ENCODE measurements at places on chromosomes 12 and 14. TPM values are rescaled to one million over a fixed set of nuclear protein-coding genes. Genes with fewer than 3 reads are reported as not detected.
A peak's percentile ranks its signal among the peaks of the same experiment; 100 is the strongest.

Gene NUMB
- total RNA-seq: 35.4 TPM

Gene NANOG
- not detected for total RNA-seq

Gene OAS2
- 5.6 TPM for total RNA-seq

Gene PRB2
- not detected for total RNA-seq

Gene KRT77
- not detected for total RNA-seq

Gene CLEC9A
- total RNA-seq: not detected

Gene MYO1H
- total RNA-seq: not detected

Gene RNF212B
- total RNA-seq: not detected

Gene TSHR
- not detected for total RNA-seq

Gene COQ5
- total RNA-seq: 29.8 TPM

Gene RNASE3
- total RNA-seq: not detected

Gene HOXC11
- total RNA-seq: 2.9 TPM

Gene TMEM52B
- total RNA-seq: 3.5 TPM

Gene TESPA1
- not detected for total RNA-seq

- no peak for DNase-seq
These were observed 13.1 kb upstream of the NID2 start for GRCh38 chr14:52081964-52082363.

DNA sequence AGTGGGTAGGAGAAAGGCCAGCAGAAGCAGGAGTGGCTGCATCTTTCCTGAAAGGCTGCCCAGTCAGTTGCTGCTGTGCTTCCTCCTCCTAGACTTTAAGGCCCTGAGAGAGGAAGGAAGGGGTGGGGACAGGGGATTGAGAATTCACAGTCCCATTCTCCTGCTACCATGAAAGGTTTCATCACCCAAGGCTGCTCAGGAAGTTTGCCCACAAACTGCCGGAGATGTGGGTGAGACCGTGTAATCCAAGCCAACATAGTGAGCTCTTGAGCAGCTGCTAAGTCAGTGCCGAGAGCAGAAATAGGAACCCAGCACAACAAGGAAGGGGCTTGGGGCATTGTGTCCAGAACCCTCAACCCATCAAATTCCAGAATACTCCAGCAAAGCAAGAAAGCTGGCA, at the start of gene CTSG:
Gene CTSG, minus strand, starts transcription at position 69 of the 400 bp plus-strand sequence. Its CDS starts 27 bp downstream, at position 42.
- DNase-seq: no peak

DNA sequence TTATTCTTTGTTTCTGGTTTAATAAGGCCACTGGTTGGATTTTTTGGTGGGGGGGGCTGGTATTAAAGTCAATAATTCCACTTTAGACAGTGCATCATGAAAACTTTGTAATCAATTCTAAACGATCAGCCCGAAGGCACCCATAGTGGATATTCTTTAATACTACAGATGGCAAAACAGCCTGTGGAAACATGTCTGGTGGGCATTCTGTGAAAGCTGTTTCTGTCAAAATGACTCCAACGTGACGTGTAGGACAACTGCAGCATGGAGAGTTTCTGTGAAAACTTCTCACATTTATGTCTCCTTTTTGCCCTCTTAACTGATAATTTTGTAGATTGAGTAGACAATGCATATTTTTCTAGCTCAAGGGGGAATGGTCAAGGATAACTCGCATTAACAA, 185.8 kb upstream of the FLRT2 start:
- no peak for DNase-seq

DNA sequence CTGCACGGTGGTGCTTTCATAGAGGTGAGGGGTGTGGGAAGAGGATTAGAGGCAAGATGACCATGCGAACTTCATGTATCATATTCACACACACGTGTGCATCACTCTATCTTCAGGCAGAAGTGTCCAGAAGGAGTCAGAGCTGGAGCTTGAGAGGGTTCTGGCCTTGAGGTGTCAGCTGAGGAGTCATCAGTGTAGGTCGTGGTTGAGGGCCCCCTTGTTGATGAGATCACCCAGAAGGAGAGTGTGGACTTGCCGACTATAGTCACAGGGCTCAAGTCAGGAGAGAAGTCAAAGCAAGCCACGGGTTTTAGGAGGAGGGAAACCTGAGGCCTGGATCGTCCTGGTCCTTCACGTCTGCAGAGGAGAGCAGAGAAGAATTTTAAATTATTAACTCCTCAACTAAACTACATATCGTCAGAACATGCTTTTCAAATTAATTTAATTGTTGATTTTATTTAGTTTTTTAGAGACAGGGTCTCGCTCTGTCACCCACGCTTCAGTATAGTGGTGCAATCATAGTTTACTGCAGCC, 25.4 kb downstream of the EML1 start:
- DNase-seq: no peak

- peak; percentile 58 for DNase-seq
These were observed 34.5 kb upstream of the VRK1 start for GRCh38 chr14:96762650-96763049.

DNA sequence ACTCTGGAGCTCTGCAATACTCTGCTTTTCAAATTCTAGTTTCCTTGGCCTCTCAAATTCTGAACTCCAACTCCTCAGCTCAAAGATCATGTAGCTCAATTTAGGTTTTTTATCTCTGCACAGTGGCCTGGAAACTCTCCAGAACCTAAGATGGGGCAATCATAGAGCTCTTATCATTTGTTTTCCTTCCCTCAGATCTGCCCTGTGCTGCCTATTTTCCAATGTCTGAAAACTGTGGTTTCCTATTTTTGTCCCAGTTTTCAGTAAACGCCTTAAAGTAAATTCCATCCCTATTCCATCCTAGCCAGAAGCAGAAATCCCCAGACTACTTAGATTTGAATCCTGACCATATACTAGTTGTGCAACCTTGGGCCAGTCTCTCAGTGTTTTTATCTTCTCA, 73.2 kb downstream of the CEP83 start:
- DNase-seq: peak; percentile 93

DNA sequence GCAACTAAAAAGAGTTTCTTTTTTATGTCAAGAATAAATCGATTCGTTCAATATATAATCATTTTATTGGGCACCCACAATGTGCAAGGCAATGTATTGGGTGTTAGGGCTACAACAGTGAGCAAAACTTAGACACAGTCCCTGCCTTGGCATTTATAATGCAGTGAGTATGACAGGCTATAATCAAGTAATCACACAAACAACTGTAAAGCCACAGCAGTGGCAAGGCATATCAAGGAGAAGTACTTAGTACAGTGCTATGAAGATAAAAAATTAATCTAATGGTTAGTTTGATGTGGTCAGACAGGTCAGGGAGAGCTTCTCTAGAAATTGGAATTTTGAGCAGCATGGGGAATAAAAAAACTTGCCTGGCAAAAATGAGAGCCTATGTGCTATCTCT, 39.5 kb upstream of the OTOGL start:
- DNase-seq: no peak

GRCh38 chr14:104978746-104979691, 845 bp upstream of the AHNAK2 start:
- DNase-seq: no peak

DNA sequence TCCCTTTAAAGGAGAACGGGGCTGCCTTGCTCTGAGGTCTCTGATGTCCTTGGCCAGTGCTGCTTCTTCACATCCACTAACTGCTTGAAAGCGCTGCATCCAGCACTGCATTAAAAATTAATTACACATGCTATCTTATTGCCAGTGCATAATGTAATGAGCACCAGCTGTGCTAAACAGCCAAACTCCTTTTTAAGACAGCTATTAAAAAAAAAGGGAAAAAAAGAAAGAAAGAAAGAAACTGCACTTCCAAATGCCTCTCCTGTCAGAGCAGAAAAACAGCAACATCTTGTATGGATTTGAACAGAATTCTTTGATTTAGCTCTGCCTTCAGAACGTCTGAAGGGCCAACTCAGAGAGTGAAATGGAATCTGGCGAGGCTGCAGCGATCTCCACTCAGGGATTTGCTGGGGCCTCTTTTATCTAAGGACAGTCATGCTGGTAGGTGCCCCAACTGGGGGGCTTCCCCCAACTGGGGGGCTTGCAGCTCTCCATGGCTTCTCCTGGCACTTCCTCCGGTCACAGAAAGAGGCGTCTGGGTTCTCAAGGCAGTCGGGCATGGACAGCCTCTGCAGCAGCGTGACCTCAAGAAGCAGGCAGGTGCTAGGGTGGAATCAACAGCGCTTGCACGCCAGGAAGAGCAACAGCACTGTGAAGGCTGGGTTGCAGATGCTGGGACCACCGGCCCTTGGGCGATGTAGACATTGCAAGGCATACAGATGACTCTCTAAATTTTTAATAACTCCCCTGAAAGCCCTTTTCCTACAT, 46.4 kb downstream of the BCL11B start:
- DNase-seq: no peak

- no peak for DNase-seq
These were observed 35.9 kb downstream of the RBM19 start for GRCh38 chr12:113930249-113930648.

DNA sequence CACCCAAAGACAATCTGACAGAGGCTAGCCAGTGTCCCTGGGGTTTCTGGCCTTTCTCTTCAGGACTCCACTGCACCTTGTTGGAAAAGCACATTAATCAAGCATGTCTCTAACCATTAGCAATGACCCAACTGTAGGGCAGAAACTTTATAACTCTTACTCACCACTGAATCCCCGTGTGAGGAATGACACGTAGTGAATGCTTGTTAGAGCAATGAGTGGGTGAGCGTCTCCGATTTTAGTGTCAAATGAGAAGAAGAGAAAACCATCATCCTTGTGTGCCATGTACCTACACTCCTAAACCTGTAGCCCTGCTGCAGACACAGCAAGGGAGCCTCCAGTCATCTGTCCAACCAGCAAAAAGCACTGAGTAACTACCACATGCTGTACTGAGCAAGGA, 56.5 kb upstream of the GPR68 start:
- DNase-seq: no peak

DNA sequence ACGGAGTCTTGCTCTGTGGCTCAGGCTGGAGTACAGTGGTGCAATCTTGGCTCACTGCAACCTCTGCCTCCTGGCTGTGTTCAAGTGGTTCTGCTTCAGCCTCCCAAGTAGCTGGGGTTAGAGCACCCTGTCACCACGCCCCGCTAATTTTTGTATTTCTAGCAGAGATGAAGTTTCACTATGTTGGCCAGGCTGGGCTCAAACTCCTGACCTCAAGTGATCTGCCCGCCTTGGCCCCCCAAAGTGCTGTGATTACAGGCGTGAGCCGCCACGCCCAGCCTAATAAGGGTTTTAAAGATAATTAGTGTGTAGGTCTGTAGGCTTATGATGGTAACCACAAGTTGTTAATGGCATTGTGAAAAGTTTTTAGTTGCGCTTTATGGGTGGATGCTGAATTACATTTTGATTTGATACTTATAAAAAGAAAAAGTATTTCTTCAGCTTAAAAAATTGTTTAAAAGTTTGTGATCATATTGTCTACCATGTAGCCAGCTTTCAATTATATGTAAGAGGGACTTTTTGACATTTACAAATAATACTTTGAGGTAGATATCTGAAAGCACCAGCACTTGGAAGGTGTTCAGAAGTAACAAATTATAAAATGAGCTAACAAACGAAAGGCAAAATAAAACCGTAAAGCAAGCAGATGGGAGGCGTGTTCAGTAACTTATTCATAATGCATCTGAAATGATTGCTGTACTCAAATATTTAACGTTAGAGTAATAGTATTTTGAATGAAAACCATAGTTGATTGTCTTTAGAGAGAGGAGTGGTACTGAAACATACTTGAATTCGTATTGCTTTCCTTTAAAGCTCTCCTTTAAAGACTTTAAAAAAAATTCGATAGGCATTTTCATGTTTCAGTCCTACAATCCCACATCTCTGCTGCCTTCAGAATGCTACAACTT, 37.1 kb downstream of the MDM2 start:
- no peak for DNase-seq

DNA sequence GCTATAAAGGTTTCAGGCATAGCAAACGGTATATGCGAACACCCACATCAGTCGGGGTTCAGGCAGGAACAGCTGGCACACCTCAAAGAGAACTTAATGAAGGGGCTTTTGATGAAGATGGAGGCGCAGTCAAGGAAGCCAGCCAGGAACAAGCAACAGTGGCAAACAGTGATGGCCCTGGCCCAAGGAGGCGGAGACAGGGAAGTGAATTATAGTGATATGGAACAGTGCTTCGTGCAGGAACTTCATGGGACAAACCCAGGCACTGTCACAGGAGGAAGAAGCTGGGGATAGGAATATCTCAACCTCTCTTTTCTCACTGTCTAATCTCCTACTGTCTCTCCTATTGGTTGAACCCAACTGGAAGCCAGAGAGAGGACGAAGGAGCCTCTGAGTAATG, 328.3 kb downstream of the AACS start:
- DNase-seq: no peak

All from fibroblast of villous mesenchyme (primary cell).